Body of pancreas (tissue), 4 donors: ENCODE measurements at places on chromosomes 16 and 17. TPM values are rescaled to one million over a fixed set of nuclear protein-coding genes. Genes with fewer than 3 reads are reported as not detected.

DNA sequence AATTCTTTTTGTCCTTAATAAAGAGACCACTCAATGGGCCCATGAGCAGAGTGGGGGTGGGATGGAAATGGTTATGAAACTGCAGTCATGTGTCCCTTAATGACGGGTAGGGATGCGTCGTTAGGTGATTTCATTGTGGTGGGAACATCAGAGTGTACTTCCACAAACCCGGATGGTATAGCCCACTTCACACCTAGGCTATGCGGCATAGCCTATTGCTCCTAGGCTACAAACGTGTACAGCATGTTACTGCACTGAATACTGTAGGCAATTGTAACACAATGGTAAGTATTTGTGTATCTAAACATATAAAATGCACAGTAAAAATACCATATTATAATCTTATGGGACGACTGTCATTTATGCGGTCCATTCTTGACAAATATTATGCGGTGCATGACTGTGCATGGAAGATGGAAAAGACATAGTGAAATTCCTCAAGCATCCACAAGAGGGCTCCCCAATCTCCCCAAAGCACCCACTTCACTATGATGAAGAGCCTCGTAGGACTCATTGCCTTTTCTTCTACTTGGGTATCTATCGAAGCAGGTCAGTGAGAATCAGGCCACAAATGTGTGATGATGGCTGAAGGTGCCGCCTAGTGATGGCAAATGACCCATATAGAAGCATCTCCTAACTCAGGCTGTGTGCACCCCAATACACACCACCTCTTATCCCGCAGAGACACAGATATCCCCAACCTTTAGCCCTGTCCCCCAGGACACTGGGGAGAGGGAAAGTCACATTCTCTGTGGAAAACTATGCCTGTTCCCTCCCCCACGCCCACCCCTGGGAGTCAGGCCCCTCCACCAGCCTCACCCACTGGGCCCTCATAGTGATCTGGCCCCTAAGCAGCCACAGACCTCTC is 43.5 kb downstream of the TBX21 start:
- DNase-seq: peak; percentile 28

GRCh38 chr17:27473748-27474609 is 17.7 kb downstream of the KSR1 start:
- peak; percentile 77 for DNase-seq

- no peak for DNase-seq
Observed at GRCh38 chr17:59607817-59608403, 11.8 kb upstream of the CLTC start.

DNA sequence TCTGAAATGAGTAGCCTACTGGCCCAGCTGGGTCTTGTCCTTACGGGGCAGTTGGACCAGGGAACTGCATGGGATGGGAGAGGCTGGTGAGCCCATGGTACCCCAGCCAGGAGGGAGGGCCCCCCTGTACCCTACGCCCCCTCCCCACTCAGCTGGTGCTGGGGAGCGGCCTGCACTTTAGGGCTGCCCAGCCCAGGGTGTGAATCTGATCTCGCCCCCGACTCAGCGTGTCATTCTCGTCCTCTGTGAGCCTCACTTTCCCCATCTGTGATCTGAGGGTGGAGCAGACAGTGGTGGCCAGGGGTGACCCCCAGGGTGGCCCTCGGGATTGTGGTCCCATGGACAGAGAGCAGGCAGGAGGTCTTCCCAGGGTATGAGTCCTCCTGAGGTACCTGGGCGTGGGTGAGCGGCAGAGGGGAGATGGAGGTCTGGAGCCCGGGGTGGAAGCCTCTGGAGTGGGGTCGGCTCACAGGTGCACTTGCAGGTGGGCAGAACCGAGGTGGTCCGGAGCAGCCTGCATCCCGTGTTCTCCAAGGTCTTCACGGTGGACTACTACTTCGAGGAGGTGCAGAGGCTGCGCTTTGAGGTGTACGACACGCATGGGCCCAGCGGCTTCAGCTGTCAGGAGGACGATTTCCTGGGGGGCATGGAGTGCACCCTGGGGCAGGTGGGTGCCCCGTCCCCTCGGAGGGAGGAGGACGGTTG is 1.6 kb downstream of the CPNE7 start:
- no peak for DNase-seq

GRCh38 chr17:50841949-50842354 is 6.6 kb downstream of the WFIKKN2 start:
- DNase-seq: peak; percentile 75

- DNase-seq: no peak
Observed at GRCh38 chr16:7421578-7421977, 88.9 kb downstream of the RBFOX1 start.

GRCh38 chr17:8464941-8465340 is 29.3 kb downstream of the NDEL1 start:
- DNase-seq: no peak

GRCh38 chr17:15658296-15658695 is 25.8 kb downstream of the TRIM16 start:
- no peak for DNase-seq

- no peak for DNase-seq
Observed at GRCh38 chr17:57782647-57783337, 37.7 kb upstream of the CCDC182 start.

DNA sequence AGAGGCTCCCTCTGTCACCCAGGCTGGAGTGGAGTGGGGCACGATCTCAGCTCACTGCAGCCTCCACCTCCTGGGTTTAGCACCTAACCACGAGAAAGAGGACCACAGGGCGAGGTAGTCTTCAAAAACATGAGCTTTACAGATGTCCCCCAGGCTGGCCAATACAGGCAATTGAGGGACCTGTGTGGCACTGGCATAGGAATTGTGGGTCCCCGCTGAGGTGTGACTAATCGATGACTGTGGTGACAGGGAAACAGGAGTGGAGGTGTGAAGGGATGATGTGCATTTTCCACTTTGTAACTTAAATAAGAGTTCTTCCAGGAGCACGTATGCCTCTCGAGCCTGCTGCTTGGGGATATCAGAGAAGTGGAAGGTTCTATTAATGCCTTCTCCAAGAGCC is 12.6 kb upstream of the ARHGAP17 start:
- no peak for DNase-seq

GRCh38 chr16:28042811-28043210 is 20.7 kb downstream of the GSG1L start:
- no peak for DNase-seq

GRCh38 chr16:4051591-4051990 is 64.7 kb downstream of the ADCY9 start:
- no peak for DNase-seq

DNA sequence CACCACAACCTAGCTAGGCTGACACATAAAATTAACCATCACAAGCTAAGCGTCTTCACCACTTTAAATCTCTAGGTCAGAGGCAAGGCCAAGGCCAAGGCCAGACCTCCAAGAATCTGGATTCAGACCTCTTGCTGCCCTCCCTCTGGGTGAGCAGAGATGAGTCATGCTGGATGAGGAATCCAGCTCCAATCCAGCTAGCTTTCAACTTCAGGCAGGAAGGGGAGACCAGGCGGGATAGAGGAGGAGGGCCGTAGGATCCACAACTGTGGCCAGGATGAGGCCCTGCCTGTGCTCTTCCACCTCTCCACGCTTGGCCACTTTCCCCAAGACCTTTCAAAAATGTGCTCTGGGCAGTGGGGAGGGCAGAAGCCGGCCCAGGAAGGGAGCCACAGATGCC is 14.7 kb downstream of the LRRC75A start:
- DNase-seq: no peak

DNA sequence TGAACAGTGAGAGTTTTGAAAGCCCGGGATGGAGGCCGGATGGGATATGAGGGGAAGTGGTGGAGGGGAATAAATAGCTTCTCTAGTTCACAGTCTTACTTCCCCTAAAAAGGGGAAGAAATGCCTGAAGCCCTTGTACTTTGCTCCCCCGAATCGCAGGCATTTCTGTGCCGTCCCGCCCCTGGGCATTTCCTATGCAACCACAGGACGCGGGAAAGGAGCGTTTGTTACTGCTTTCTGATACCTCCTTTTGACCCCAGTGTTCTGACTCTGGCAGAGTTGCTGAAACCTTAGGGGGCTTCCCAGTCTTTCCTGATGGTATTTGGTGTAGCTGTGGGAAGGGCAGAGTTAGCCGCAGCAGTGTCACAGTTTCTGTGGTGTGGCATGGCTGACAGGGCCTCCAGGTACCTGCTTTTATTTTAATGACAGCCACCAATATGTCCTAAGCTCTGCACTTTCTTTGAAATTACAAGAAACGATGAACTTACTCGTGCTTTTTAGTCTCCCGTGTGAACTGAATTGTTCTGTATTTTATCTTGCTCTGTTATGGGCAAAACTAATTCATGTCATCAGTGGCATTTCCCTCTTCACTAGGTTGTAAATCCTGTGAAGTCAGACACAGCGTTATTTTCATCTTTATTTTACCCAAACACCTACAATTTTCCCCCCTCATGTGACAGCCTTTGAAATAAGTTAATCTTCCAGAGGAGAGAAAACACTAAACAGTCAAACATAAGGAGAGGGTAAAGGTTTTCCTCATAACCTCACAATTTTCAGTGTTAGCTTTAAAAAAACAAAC is 27.1 kb downstream of the USP10 start:
- DNase-seq: peak; percentile 25

- DNase-seq: no peak
Observed at GRCh38 chr16:303760-304505, 21.0 kb downstream of the PDIA2 start.

DNA sequence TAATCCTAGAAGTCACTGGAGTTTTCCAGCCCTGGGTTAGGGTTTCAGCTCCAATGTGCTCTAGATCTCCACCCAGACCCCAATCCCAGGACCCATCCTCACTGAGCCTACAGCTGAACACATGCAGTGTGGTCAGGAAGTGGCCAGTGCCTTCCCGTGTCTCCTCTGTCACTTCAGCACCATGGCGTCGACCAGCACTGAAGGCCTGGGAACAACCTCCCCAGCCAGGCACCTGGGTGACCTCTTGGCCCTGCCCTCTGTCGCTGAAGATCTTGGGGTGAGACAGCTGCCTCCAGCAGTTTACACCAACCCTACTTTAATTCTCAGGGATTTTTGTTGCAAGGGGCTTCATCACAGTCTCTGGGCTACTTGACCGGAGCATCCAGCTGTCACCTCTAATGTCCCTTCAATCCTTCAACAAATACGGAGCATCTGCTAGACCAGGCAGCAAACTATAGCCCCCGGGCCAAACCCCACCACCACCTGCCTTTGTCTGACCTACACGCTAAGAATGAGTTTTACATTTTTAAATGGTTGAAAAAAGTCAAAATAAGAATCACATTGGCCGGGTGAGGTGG is 18.0 kb upstream of the GSG1L start:
- DNase-seq: no peak

GRCh38 chr17:7654832-7655540 is 4.3 kb downstream of the ATP1B2 start:
- DNase-seq: no peak

GRCh38 chr16:4253394-4254150 is 11.7 kb upstream of the SRL start:
- DNase-seq: peak; percentile 100

DNA sequence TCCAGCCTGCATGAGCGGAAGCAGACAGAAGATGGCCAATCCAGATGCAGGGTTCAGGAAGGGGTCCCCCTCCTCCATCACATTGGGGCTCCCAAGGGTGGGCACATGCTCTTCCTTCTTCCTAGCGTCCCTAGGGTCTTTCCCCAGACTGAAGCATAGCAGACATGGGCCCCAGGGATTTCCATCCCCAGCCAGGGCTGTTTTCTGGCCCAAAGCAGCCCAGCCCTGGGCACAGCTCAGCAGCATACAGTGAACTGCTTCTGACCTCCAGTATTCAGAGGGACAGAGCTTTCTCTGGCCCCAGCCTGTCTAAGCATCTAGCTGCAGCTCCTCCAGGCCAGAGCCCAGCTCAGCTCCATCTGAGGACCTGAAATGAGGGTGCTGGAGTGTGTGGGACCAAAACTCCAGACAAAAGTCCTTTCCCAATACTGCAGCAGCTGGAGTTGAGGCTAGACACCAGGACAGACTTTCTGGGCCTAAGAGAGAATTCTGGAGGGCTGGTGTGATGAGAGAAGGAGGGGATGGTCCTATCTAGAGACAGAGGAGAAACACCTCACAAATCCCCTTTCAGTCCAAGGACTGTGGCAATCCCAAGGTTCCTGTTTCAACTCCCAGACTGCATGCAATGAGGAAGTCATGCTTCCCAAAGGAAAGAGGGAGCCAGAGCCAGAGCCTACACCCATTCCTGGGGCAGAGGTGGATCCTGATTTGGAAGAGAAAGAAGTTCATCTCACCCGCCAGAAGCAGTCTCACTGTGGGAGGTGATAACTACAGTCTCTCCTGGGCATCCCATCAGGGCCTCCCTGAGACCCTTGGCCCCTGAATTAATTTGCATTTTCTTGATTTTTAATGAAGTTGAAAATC is 4.5 kb upstream of the FOXN1 start:
- no peak for DNase-seq

The PPL gene
- total RNA-seq: 26.0 TPM

The DNAI2 gene
- total RNA-seq: not detected

The KRTAP2-2 gene
- total RNA-seq: not detected

The ZNF768 gene
- 24.1 TPM for total RNA-seq

The PPY gene
- 51.6 TPM for total RNA-seq

The KRTAP17-1 gene
- total RNA-seq: not detected

The IRX3 gene
- 1.6 TPM for total RNA-seq

The TBC1D3L gene
- total RNA-seq: 13.7 TPM

The RPA1 gene
- 8.9 TPM for total RNA-seq

The PRM3 gene
- total RNA-seq: not detected

The SRCIN1 gene
- total RNA-seq: 11.2 TPM

The TPSAB1 gene
- 23.6 TPM for total RNA-seq
